ENCODE measurements at places on chromosomes 1 and 21.

GRCh38 chr1:16441282-16441665 is 750 bp downstream of the NECAP2 start:
- DNase-seq, result peak; percentile 44

DNA sequence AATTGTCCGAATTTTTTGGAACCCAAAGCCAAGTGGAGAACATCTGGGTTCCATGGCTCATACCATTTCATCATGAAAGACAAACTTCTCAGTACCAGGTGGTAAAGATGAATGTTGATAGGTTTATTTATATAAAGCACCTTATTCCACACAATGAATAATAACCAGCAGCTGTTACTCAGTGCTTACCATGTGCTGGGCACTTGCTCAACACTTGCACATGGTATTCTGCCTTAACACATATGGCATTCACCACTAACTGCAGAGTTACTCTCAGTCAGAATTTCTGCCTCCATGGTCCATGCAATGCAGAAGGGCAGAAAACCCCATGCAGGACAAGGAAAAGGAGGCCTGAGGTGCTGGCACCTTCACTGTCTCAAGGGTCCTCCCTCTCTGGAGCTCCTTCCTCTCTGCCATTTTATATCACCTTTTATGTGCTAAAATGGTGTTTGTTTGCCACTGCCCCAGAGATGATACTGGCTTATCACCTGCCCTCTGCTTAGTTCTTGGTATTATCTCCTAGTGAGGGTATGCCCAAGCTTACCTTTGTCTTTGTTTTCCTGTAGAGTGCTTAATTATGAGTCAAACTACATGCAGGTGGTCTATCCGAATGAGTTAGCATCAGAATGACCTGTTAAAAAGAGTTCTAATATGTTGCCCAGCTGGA is 76.7 kb upstream of the ZNF326 start:
- DNase-seq, result no peak

GRCh38 chr21:31090376-31090775 is 52.1 kb upstream of the KRTAP19-8 start:
- no peak for DNase-seq

DNA sequence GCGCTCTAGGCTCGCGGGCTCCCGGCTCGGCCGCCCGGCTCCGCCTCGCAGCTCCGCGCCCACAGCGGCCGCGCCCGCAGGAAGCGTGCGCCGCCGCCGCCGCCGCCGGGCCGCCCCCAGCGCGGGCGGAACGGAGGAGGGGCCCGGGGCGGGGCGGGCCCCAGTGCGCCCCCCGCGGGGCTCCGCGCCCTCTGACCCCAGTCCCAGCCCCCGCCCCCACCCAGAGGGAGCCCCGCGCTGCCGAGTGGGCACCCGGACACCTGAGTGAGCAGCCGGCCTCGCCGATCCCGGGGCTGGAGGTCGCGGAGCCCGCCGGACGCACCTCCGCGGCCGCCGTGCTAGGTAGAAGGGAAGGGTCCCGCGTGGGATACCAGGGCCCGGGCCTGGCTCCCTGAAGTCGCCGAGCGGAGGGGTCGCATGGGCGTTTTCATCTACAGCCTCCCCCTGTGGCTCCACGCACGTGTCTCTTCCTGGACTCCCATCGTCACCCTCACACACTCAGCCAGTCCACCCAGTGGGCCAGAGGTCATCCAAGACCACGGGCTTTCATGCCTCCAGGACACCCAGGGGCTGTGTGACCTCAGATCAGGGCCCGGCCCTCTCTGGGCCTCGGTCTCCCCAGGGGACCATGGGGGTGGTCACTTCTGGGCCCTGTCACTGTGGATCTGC is at the start of gene SDC3:
TSS of gene SDC3 (minus strand) at position 63 of the 669 bp plus-strand sequence. CDS start 172 bp downstream, outside the sequence.
- DNase-seq, result no peak

GRCh38 chr1:234750922-234751627 is 141.1 kb upstream of the IRF2BP2 start:
- DNase-seq, result no peak

DNA sequence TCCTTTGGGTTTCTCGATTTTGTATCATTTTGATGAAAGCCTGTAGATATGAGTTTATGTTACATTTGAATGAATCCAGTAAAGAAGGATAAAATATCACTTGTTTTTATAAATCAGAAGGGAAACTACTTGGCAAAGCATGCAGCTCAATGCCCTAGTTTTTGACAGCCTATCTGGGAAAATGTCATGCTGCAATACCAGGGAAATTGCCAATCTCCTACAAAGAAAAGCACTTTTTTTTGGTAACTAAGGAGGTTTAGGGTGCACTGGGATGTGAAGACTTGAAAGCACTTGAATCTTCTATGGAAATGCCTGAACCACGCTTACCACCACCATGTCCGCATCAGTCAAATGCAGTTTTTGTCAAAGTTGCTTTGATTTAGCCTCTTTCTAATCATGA is 446.9 kb upstream of the LRRC7 start:
- DNase-seq, result no peak

DNA sequence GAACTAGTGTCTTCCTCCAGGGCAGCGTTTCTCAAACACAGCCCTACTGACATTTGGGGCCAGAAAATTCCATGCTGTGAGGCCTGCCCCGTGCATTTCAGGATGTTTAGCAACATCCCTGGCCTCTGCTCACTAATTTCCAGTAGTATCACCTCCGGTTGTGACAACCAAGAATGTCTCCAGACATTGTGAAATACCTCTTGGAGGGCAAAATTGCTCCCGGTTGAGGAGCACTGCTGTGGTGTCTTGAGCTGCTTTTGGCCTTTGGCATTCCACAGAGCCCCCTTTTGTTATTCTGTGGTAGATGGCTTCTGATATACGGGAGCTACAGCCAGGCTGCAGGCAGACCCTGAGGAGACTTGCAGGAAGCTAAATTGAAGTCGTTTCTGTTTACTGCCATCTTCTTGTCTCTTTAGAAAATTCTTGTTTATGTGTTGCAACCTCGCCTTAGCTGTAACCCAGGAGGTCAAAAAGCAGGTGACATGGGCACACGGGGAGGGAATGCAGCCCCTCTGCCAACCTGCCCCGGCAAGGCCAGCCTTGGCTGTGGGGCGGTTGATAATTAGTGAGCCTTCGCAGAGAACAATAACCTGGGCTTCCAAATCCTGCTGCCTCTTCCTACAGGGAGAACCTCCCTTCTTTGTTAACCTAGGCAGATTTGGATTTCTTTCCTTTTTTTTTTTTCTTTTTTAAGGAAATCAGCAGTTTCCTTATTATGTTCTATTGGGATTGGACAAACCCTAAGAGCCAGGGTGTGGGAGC is 74.7 kb upstream of the AKT3 start:
- no peak for DNase-seq

- DNase-seq, result no peak
Measured at GRCh38 chr1:90007979-90008404, 13.1 kb downstream of the ZNF326 start.
